ENCODE measurements at places on chromosomes 3 and 15.

GRCh38 chr3:64030741-64031140 lies 7.4 kb upstream of the PSMD6 start:
- peak; percentile 79 for DNase-seq

- DNase-seq = no peak
Observed at GRCh38 chr3:43994657-43995546, 246.8 kb upstream of the TOPAZ1 start.

- DNase-seq = no peak
Observed at GRCh38 chr15:43294091-43294706, 27.5 kb upstream of the TGM5 start.

DNA sequence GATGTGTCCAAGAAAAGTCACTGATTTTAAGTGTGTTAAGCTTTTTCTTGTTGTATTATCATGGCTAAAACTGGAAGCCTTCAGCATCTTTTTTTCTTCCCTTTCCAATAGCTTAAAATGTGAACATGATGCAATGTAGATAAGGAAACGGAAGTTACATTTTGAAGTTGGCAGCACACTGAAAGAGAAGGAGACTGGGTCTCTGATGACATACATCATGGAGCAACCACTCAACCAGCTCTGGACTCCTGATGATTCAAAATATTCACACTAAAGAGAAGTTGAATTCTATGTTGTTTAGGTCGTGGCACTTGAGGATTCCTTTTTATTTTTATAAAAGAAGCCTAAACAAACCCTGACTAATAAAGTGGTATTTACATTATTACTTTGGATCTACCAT lies 488.3 kb upstream of the ALCAM start:
- no peak for DNase-seq

DNA sequence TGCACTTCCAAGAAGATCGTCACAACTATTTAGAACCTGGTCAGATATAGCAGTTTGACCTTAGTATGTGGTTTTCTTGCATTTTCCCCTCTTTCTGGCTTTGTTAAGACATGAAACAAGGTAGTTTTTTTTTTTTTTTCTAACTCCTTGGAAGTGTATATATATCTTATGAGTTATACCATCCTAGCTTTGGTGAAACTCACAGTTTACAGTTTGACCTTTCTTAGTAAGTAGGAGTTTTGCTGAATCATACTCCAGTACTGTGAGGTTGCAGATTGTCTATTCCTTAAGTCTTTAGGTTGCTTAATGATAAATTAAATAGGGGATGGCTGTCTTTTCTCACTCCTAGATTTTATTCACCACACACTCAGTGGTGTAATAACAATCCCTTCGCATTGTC lies 325.0 kb downstream of the RBMS3 start:
- no peak for DNase-seq

DNA sequence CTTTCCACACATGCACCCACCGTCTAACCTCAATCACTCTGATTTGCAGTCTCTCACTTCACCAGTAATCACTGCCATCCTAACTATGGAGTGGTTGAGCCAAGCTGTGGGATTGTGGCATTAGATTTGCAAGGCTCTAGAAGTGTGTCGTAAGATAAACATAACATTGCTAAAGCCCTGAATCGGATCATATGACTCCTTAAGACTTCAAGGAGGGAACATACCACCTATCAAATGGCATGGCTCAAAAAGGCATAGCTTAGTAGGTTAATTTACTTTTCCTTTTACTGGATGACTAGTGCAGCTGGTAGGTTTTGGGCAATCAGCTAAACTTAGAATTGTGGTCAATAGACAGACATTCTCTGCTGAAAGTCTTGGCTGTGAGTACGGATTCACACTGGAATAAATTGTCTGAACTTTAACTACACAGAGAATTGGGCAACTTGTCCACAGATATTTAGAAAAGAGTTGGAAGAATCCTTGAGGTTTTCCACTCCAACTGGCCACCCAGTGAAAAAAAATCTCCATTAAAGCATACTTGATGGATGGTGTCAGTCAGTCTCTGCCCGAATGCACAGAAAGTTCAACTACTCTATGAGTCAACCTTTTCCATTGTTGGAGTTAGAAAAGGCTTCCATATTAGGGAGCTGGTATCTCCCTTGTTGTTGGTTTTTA lies 476.7 kb upstream of the CBLB start:
- no peak for DNase-seq

GRCh38 chr3:169394316-169394715 lies 269.2 kb downstream of the MECOM start:
- no peak for DNase-seq

DNA sequence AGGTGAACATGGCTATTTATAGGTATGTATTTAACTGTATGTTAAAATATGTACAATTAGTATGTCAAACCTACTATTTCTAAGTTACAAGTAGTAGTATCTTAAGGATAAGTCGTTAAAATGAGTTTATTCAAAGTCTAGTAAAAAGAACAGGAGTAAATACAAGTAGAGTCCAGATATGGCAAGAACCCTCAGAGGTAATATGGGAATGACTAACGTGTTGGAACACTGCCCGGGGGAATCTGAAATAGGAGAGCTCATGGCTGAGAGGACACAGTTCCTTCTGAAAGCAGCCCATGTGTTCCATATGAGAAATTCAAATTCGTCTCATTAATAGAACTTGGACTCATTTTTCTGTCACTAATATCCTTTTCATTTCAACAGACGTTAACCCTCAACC lies 158.8 kb downstream of the CLSTN2 start:
- peak; percentile 87 for DNase-seq

- no peak for DNase-seq
Observed at GRCh38 chr3:101938262-101938847, 89.0 kb downstream of the NFKBIZ start.

- DNase-seq = no peak
Observed at GRCh38 chr15:50810128-50810527, 44.6 kb upstream of the SPPL2A start.

- no peak for DNase-seq
Observed at GRCh38 chr15:81292523-81293001, 31.4 kb downstream of the STARD5 start.

DNA sequence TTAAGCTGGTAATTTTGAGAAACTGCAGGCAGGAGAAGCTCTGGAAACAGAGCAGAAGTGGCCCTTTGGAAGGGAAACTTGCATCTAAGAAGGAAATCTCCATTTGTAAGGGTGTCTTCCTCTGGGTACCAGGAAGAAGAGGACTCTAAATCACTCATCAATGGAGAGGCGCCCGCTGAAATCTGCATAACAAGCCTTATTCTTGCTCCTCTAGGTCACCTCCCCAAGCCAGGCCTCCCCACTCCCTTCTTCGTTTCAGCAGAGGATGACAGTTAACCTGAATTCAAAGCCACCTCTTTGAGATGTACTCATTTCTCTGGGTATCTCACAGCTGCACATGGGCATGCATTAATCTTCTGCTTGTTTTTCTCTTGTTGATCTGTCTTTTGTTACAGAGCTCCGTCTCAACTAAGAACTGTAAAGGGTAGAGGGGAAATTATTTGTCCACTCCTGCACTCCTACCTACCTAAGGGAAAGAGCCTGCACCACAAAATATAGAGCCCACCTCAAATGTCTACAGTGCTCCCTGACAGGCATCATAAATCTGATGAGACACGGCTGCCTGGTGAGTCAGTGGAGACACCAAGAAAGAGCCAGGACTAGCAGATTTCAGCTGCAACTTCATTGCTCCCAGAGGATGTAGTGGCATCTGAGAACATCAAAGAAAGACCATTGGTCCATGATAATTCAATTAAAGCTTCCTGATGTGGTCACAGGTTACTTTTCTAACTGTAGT lies 51.5 kb downstream of the GABRB3 start:
- DNase-seq = no peak

GRCh38 chr15:34206011-34206410 lies 3.9 kb downstream of the KATNBL1 start:
- DNase-seq = no peak

DNA sequence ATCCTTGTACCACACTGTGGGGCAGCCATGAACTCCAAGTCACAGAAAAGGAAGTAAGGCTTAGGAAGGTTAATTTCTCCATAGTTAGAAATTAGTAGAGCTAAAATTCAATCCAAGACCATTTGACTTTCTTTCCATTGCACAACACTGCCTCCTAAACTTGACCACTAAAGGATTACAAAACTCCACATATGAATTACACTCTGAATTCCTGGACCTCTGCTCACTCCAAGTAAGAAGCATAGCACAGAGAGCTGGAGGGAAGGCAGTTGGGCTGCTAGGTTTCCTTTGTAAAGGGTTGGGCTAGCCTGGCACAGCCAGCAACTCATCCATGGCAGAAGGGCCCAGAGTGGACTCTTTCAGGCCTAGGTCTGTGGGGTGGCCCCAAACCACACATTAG lies 134.4 kb downstream of the MYLK start:
- DNase-seq = no peak

- peak; percentile 67 for DNase-seq
Observed at GRCh38 chr15:38414357-38414756, 39.6 kb upstream of the FAM98B start.

GRCh38 chr3:89644716-89645115 lies 537.3 kb downstream of the EPHA3 start:
- DNase-seq = no peak

- DNase-seq = no peak
Observed at GRCh38 chr3:12356175-12356574, 67.3 kb downstream of the PPARG start.

- DNase-seq = peak; percentile 80
Observed at GRCh38 chr3:161914703-161915417, 418.3 kb downstream of the OTOL1 start.

DNA sequence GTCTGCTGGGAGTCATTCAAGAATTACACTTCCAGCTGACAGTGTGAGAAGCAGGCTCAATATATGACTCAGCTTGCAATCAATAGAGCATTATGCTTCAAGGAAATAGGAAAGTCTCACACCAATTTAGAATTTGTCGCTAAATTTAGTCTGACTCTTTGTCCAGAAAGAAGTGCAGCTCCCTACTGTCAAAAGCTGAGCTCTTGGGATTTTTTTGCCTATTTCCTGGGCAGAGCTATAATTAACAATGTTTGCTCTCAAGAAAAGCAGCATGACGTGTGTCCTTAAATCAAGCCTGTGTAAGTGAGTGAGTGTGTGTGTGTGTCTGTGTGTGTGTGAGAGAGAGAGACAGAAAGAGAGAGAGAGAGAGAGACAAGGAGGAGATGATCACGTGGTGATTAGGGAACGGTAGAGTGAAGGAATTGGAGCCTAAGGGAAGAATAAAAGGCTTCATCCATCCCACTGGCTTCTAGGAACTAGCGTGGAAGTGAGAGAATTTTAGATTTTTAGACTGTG lies 16.4 kb upstream of the SLC35G2 start:
- peak; percentile 11 for DNase-seq

- no peak for DNase-seq
Observed at GRCh38 chr3:123050666-123051065, 16.2 kb upstream of the PDIA5 start.

GRCh38 chr15:25705433-25706115 lies 157.6 kb downstream of the ATP10A start:
- no peak for DNase-seq

- DNase-seq = no peak
Observed at GRCh38 chr15:31405200-31405920, 78.7 kb downstream of the KLF13 start.

- DNase-seq = no peak
Observed at GRCh38 chr3:165518346-165518745, 318.9 kb downstream of the BCHE start.

GRCh38 chr3:176948151-176948550 lies 249.1 kb downstream of the TBL1XR1 start:
- DNase-seq = no peak

GRCh38 chr3:52844290-52844975 lies 9.6 kb upstream of the MUSTN1 start:
- no peak for DNase-seq

DNA sequence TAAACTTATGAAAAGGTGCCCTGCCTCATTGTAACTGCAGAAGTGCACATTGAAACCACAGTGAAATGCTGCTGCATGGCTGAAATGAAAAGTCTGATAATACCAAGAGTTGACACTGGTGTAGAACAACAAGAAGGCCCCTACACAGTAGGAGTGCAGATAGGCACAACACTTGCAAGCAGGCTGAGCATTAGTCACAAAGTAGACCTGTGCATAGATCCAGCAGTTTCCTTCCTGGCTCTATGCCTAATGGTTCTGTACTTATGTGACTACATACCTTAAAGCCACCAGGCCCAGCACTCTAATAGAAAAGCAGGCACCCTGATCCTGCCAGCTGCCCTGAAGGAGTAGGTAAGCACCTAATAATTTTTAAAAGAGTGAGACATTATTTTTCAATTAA lies 41.8 kb downstream of the PRR23E start:
- DNase-seq = no peak

- DNase-seq = no peak
Observed at GRCh38 chr15:56964182-56964581, 45.7 kb downstream of the TCF12 start.

GRCh38 chr3:117955196-117955595 lies 1079.5 kb downstream of the IGSF11 start:
- no peak for DNase-seq

- no peak for DNase-seq
Observed at GRCh38 chr15:101447168-101447533, 42.4 kb downstream of the PCSK6 start.

DNA sequence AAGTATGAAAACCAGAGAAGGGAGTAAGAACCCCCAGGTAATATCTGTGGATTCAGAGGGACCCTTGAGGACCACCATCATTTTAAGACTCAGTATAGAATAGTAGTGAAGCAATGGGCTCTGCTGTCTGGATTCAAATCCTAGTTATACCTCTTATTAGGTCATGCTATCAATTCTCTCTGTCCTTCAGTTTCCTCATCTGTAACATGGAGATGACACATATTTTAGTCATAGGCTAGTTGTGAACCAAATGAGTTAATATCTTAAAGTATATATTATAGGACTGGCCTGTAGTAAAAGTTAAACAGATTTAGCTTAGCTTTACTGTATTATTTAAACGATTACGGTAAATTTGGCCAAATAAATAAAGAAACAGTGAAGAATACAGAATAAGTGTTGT lies 177.3 kb upstream of the GOLIM4 start:
- DNase-seq = no peak

GRCh38 chr15:70702584-70702983 lies 60.8 kb downstream of the UACA start:
- no peak for DNase-seq

GRCh38 chr15:71131601-71132362 lies 16.5 kb downstream of the THSD4 start:
- DNase-seq = no peak

- DNase-seq = no peak
Observed at GRCh38 chr15:52652286-52652685, 26.9 kb downstream of the ATOSA start.

- DNase-seq = no peak
Observed at GRCh38 chr3:152104847-152105415, 163.8 kb upstream of the MBNL1 start.

DNA sequence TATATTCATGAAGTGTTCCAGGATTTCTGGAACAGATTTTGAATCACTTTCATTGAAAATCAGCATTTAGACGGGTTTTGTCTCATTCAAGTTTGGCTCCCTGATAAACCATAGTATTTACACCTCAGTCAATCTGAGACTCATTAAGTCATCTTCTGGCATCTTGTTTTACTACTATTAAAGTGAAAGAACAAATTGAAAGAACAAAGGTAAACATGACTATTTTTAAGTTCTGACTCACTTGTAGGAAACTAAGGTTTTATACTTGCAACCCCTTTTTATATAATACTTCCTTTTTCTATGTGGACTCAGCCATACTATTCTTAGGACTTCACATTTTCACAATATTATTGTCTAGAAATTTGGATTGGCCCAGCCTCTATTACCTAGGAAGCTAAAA lies 854.4 kb downstream of the SQOR start:
- no peak for DNase-seq
